NT2/D1 (cell line): ENCODE measurements at places on chromosomes 2 and 18.

DNA sequence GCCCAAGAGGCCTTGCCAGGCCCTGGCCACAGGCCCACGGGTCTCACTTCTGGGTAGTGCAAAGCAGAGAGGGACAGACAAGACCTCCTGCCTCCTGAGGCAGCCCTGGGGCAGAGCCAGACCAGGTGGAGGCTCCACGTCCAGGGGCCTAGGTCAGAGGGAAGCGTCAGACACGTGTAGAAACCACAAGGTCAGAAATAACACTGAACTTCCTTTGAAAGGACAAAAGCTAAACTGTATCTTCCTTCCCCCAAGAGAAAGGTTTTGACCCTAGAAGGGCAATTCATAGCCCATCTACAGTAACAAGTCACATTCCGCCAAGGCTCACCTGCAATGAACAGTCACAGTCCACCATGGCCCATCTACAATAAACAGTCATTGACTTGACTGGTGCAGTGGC, 17.9 kb downstream of the SDC1 start:
- no peak for DNase-seq

DNA sequence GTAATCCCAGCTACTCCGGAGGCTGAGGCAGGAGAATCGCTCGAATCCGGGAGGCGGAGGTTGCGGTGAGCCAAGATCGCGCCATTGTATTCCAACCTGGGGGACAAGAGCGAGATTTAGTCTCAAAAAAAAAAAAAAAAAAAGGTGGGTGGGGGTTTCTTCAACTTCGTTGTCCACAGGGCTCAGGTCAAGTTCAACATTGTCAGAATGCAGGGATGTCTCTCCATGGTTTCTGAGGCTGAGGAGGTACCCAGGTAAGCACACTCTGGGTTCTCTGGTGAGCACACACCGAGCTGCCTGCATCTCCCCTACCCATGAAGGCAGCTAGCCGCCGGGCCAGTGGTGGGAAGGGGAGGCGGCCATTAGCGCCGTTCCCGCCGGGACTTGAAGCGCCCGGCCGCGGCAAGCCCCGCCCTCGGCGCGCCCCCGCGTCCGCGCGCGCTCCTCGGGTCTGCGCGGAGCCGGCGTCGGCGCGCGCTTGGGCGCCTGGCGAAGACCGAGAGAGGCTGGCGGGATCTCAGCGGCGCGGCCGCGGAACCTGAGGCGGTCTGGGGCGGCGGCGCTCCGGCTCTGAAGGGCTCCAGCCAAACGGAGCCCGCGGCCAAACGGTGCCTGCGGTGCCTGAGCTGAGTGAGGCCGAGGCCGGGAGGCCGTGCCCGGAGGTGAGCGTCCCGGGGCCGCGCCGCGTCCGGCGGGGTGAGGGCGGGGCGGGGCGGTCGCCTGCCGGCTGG, at the start of gene UBXN2A:
Gene UBXN2A, plus strand, starts transcription at position 477 of the 731 bp plus-strand sequence. CDS start 17,852 bp downstream, outside the sequence.
- DNase-seq, result peak; percentile 78

DNA sequence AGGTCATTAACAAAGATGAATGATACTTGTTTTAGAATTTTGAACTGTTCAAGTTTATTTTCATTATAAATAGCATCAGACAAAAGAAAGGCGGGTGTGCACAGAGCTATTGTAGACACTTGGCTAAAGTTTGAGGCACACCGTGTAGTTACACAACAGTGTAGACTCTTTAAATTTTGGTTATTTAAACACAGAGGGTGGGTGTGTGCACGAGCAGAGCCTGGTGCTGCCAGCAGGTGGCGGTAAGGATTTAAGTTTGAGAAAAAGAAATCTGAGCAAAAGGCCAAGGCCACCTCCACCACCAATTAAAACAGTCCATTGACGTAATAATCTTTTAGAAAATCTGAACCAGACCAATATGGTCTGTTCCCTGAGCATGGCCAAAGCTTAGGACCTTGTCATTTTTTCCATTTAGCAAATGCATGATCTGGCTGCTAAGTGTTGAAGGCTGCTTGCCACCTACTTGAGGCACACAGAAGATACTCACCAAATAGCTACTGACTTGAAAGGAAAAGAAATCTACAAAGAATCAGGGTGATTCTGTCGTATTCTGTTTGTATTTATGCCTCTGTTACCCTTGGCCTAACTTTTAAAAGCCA, 14.3 kb downstream of the COPS7B start:
- DNase-seq, result peak; percentile 43

DNA sequence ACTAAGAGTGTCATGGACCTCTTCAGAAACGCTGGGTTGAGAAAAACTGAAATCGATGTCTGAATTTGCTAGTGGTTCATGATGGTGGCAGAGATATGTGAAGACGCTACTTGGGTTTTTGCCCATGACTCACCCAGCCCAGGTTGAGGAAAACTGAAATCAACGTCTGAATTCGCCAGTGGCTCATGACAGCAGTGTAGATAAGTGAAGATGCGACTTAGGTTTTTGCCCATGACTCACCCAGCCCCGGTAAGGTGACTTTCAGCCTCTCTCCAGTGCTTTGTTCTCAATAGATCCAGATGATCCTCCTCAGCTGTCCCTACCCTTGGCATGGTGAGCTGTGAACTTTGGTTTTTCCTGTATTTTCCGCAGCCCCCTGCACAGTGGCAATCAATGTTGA, 105.3 kb upstream of the SIX3 start:
- no peak for DNase-seq

DNA sequence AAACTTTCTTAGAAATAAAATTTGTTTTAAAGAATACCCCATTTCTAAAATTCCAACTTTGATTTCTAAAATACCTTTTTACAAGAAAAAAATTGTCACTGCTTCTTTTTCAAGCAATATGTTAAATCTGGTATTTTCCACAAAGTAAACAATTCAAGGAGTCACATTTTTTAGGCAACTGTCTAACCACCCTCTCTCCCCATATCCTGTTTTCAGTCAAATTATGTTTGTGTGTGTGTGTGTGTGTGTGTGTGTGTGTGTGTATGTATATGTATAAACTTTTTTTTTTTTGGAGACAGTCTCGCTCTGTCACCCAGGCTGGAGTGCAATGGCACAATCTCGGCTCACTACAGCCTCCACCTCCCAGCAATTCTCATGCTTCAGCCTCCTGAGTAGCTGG, 59.3 kb downstream of the ADNP2 start:
- DNase-seq, result no peak

DNA sequence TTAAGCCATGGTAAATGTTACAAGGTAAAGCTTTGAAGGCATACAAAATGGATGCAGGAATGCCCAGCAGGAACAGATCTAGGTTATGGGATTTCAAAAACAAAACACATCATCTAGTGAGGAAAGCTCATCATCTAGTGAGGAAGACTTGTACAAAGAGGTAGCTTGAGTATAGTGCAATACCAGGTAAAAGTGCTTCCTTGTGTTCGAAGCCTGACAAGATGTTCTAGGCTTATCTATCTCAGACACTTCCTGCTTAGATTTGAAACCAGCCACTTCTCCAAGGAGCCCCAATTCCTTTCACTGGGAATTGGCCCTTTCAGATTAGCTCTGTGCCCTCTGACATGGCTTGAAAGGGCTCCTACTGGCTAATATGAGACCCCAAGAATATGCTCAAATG, 45.6 kb downstream of the RNU4ATAC start:
- DNase-seq, result no peak
